NCI-H1092 treated with DMSO at 0.1 percent for 48 hours (cell line): ENCODE measurements at places on chromosomes 2 and 18.
A peak's percentile ranks its signal among the peaks of the same experiment; 100 is the strongest.

DNA sequence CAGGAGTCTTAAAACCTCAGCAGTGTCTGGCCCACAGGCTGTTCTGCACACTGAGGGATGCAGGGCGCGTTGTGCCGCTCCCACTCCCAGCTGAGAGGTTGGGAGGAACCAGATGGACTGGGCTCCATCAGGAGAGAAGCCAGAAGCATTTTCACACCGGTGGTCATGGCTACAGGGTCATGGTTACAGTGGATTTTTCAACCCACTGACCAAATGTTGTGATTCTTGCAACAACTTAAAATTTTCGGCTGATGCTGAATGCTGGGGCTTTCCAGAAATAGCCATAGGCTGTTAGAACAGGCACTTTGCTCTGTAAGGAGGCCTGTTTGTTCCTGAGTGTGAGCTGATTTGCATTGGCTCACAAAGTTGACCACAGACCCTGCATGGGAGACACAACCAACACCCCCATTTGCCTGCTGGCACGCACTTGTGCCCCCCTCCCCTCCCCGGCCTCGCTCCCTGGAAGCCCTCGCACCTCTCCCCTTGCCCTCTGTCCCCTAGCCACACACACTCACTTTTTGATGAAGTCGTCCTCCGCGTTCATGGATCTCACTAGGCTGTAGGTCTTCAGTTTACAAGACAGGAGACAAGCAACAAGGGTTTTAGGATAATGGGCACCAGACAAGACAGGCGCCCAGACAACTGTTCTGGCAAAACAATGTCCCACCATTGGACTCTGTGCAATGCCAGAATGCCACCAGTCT, 3.4 kb downstream of the LPIN1 start:
- no peak for DNase-seq

- no peak for DNase-seq
Measured at GRCh38 chr2:161972232-161972631, 101.8 kb downstream of the DPP4 start.

- peak; percentile 21 for DNase-seq
Measured at GRCh38 chr2:28752631-28753376, 1.2 kb downstream of the PPP1CB start.

- peak; percentile 68 for DNase-seq
Measured at GRCh38 chr18:71442731-71443141, 1101.4 kb downstream of the CBLN2 start.

DNA sequence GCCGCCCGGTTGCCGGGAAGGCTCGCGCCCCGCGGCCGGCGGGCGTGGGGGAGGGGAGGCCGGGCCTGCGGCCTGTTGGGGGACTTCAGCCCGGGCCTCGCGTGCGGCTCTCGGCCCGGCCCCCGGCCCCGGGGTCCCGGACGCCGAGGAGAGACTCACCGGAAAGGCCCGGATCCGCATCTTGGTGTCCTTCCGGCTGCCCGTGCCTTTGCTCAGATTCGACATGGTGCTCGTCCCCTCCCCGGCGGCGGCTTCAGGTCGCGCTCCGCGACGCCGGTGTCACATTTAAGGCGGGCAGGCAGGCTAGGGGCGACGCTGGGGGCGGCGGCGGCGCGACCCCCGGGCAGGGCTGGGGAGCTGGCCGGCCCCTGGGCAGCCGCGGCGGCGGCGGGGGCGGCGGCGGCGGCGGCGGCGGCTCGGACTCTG, 365 bp downstream of the CUL3 start:
- DNase-seq = peak; percentile 6

- no peak for DNase-seq
Measured at GRCh38 chr18:48879008-48879431, 71.7 kb downstream of the SMAD7 start.

DNA sequence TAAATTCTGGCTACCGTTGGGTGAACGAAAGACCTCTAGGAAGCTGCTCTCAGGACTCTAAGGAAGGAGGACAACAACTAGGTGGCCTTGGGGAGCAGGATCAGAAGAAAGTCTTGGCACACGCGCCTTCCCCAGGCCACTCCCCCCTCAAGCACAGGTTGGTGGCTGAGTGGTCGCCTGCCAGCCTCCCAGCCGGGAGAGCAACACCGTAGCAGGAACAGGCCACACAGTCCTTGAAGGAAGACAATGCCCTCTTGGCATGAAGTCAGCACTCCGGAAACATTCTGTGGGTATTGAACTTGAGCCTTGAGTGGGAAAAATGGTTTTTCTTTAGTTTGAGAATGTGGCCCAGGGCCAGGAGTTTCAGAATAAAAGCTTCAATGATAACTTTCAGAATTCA, 87.4 kb upstream of the AGAP1 start:
- no peak for DNase-seq

DNA sequence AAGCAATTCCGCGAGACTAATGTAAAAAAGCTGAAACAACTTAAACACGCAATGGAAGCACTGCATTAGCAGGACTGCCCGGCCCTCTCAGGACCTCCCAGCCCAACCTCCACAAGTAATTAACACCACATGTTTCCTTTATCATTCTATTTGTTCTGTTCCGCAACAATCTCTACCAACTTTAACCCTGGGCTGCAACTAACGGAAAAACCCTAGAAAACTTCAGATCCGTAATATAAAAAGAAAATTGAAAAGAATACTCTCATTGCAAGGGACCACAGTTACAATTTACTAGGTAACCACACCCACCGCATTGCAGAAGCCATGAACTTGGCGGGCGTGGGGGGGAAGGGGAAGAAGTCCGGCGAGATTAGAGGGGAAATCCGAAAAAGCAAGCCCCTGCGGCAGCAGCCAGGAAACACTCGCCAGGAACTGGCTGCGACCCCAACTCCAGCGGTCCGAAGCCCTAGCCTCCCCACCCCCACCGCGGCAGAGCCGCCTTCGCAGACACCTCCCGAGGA, 1.2 kb downstream of the EPB41L3 start:
- no peak for DNase-seq

- DNase-seq = no peak
Measured at GRCh38 chr2:66633631-66634030, 198.7 kb downstream of the MEIS1 start.

- DNase-seq = no peak
Measured at GRCh38 chr2:179995741-179996515, 11.2 kb downstream of the CWC22 start.
